ENCODE measurements at places on chromosomes 2 and 18.
A peak's percentile ranks its signal among the peaks of the same experiment; 100 is the strongest.

DNA sequence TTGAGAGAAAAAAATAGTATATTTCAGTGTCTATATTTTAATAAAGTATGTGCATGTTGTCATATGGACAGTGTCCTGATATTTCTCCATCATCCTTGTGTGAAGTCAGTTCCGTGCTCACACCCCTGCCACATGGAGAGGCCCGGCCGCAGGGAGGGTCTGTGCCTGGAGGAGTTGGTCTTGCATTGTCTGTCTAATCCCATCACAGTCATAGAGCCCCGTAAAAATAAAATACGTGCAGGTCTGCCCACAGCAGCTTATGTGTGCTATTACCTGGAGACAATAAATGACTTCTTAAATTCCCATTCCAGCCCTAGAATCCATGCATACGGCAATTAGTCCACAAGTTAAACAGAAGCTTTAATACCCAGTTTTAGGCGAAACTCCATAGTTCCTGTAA lies 20.1 kb downstream of the MAPRE2 start:
- no peak for DNase-seq

GRCh38 chr18:452816-453215 lies 47.7 kb downstream of the COLEC12 start:
- no peak for DNase-seq

GRCh38 chr2:68714866-68715265 lies 19.7 kb upstream of the ARHGAP25 start:
- no peak for DNase-seq

GRCh38 chr2:53530126-53530525 lies 237.5 kb upstream of the CHAC2 start:
- no peak for DNase-seq

- DNase-seq = peak; percentile 37
Measured at GRCh38 chr2:106143495-106144215, 50.4 kb downstream of the UXS1 start.

Data from retina (tissue), 1 donor.